ENCODE measurements at places on chromosomes 4 and X. TPM values are rescaled to one million over a fixed set of nuclear protein-coding genes. Genes with fewer than 3 reads are reported as not detected.

The USP17L22 gene
- total RNA-seq: not detected

The ADH7 gene
- not detected for total RNA-seq

The SRPX2 gene
- total RNA-seq: 72.2 TPM

DNA sequence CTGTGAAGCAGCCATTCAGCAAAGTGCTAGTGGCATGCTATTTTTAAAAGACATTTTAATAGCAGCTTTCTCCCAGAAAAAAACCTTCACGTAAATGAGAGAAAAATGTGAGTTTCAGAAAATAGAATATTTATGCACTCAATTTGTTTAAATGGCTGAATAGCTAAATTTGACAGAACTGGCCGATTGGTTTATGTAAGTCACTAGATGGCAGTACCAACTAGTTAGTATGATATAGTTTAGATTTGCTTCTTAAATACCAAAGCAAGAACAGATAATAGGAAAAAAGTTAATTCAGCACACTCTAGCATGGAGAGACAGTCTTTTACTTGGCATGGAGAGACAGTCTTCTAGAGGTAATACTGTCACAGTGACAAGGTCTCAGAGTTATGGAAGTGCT, 250.1 kb downstream of the SNCA start:
- no peak for DNase-seq

DNA sequence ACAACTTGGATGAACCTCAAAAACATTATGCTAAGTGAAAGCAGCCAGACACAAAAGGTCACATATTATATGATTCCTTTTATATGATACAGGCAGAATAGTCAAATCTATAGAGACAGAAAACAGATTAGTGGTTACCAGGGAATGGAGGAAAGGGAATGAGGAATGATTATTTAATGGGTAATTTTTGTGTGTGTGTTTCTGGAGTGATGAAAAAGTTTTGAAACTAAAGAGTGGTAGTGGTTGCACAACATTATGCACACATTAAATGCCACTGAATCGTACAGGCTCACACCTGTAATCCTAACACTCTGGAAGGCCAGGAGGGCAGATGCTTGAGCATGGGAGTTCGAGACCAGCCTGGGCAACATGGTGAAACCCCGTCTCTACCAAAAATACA, 19.6 kb upstream of the SOD3 start:
- DNase-seq: no peak

GRCh38 chr4:169163495-169163894, 107.3 kb downstream of the SH3RF1 start:
- DNase-seq: no peak

DNA sequence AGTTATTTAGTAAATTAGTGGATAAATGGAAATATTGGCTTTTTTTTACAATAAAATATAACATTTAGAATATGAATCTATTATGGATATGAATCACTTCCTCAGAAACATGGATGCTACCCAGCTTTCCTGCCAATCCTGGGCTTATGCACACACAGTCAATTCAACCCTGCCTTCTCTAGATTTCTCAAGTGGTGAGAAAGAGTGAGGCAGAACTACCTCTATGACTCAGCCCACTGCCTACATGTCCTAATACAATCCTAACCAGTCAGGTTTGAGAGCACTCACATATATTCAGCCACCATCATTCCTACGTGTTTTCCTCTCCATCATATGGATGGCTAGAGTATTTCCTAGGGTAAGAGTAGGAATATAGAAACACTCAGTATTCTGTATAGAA, 91.1 kb upstream of the ANKRD50 start:
- DNase-seq: no peak

DNA sequence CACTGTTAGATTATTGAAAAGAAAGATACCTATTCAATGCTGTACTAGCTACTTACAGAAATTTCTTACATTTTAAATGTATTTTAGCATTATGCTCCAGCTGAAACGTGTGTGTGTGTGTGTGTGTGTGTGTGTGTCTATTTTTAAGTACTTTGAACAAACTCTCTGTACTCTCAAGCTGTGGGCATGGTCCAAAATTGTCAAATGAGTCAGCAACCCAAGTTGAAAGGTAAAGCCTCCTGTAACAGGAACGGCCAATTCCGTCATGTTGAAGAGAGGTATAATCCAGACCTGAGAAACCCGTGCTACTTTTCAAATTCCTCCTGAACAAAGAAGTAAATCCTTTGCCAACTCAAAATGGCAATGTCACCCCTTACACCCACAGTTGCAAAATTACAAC, 20.5 kb downstream of the MAOB start:
- no peak for DNase-seq

GRCh38 chrX:14064626-14065432, 35.1 kb upstream of the GEMIN8 start:
- DNase-seq: peak; percentile 38

Data from transverse colon (tissue), 4 donors.